GM04503 (cell line): ENCODE measurements at places on chromosomes 11 and 22.
A peak's percentile ranks its signal among the peaks of the same experiment; 100 is the strongest.

- DNase-seq: peak; percentile 27
These were observed 127.9 kb upstream of the CEP126 start for GRCh38 chr11:101786916-101787315.

DNA sequence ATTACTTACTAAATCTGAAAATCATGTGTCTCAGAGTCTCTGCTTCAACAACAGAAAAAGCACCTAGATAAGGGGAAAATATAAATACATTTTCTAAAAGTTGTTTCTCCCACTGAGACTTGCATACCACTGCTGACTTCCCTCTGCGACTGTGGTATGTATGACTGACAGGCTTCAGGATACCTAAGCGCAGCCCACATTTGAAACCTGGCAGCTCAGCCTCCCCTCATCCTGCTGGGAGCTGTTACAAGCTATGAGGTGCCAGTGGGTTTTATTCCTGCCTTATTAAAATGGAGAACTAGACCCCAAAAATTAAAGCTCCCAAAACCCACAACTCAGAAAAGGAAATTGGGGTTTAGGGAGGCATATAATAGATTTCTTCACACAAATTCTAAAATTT lies 133.6 kb downstream of the RAB38 start:
- DNase-seq: no peak

- DNase-seq: peak; percentile 5
These were observed 4.7 kb downstream of the DDIAS start for GRCh38 chr11:82906236-82906635.

DNA sequence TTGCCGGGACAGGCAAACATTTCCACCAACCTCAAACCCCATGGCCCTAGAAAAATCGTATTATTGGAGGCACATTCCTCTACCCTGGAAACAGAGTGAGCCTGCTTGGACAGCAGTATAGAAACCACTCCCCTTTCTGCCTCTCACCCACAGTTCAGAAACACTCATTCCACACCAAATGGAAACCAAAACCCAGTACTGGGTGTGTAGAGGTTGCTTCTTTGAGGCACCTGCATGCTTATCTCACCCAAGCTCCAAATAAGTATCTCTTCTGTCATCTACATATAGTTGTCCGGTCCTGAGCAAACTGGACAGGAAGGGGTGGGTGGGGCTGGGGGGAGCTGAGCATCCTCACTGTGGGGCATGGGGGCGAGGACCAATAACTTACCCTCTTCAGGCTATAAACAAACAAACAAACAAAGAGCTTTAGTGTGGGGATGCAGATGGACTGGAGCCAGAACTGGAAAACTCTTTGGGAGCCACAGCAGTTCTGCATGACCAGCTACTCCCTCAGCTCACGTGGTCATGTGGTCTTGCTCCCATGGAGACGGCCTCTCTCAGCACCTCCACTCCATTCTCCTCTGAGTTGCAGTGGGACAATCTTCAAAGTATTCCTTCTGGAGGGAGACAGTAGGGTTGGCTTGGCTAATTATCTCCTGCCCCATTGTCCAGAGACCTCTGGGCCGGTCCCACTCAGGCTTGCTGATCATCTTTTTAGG lies 1.0 kb upstream of the PLAAT2 start:
- DNase-seq: no peak

- no peak for DNase-seq
These were observed 528 bp downstream of the FIBP start for GRCh38 chr11:65887723-65888162.

DNA sequence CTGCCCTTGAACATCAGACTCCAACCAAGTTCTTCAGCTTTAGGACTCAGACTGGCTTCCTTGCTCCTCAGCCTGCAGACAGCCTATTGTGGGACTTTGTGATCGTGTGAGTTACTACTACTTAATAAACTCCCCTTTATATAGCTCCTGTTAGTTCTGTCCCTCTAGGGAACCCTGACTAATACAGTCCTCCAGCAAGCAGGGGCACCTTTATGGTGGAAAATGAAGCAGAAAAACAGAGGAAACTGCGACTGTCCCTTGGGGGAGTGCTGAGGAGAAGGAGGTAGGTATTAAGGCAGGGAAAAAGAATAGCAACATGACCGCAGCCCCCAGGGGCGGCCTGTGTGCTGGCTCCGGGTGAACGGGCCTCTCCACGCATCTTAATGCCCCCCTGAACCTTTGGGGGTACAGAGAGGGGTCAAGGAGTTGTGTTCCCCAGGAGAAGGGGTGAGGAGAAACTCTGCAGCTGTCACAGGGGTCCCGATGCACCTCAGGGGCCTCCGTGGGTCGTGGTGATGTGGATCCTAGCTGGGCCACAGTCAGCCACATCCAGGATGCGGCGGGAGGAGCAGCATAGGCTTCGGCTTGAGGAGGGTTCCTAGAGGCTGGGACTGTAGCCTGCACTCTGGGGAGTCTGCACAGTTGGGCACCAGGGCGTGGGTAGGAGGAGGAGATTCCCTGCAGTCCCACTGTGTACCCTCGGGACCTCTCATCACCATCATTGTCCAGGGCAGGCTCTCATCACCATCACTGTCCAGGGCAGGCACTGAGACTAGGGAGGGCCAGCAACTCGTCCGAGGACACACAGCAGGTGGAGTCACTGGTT lies 34.3 kb downstream of the SHISAL1 start:
- DNase-seq: no peak

- DNase-seq: no peak
These were observed 57.9 kb downstream of the NF2 start for GRCh38 chr22:29661336-29661735.

DNA sequence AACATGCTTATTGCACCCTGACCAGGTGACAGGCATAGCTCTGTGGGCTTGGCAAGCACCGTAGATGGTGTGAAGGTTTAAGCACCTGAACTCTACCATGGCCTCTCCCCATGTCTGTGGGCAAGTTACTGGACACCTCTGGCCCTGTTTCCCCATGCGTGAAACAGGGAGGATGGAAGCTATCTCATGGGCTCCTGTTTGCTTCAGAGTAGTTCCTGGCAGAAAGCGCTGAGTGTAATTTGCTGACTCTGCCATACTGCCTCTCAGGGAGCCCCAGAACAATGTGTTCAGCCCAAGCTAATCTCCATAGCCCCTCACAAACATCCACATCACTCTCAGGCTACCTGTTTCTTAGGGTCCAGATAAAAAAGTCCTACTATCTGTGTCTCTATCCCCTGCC lies 2.4 kb downstream of the CBX6 start:
- no peak for DNase-seq

DNA sequence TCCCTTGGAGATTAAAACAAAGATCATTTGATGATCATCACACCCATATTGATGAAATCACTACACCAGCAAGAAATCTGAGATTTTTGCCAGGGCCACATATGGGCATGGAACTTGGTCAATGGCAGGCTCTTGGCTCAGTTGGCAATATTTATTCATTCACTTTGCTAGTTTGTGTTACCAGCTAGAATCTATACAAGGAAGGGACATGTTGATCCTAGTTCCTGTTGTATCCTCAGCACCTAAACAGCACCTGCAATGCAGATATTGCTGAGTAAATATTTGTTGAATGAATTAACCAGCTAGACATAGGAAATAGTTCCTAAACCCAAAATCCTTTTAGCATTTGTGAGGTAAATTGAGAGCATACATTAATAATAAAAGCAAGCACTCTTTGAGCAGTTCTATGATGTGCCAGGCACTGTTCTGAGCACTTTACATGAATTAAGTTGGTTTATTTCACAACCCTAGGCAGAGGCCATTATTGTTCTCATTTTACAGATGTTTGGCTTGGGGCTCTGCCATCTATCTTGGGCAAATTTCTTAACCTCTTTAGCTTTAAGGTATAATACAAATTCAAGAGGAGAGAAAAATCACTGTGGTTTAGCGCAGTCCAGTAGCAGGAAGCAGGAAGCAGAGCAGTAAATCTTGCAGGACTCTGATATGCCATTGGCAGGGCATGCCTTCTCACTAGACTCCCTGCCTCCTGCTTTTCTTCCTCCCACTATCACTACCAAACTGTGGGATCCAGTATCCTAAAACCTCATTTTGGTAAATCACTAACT lies 1.6 kb downstream of the TRIM68 start:
- no peak for DNase-seq

DNA sequence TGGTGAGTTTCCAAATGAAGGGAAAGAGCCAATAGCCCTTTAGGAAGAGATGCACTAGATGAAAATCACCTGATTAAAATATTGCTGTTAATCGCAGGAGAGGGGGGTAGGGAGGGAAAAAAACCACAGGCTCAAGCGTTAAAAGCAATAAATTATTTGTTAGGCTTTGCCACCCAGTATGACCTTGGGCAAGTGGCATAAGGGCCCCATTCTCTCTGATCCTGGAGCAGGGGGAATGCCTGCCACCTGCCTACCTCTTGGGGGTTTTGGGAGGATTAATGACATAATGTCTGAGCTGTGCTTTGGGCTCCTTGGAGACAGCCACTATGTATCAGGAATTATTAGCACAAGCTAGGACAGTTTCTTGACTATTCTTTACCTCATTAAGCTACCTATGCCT lies 80.0 kb downstream of the ZNRF3 start:
- no peak for DNase-seq

- no peak for DNase-seq
These were observed 46.9 kb upstream of the CSTF3 start for GRCh38 chr11:33208150-33208549.

GRCh38 chr22:46501701-46502100 lies 35.7 kb downstream of the CELSR1 start:
- no peak for DNase-seq

DNA sequence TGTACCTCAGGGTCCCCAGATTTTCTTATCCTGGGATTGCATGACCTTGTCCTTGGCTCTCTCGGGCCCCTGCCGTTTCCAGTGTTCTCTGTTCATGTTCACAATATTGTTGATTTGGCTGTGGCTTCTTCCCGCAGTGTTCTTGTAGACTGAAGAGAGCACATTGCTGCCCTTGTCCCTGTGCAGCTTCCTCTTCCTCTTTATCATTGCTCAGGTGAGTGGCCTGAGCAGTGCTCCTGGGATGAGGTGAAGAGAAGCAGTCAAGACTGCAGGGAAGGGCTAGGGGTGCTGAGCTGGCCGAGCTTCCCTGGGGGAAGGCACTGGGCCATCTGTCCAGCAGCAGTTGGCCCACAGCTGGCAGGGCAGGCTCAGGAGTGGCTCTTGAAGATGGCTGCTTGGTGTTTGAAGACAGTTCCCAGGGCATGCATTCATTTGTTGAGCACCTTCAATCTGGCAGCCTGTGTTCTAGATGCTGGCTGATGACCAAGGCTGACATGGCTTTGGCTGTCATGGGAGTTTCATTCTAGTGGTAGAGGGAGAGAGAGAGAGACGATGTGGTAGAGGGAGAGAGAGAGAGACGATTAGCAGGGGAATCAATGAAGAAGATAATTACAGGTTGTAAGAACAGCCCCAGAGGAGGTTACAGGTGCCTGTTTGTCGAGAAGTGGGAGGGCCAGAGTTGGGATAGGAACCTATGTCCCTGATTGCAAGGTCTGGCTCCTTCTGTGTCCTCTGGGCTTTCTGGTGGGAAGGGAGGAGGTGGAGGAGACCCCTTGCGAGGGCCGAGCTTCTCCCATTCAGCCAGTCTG lies 17.4 kb downstream of the BMAL1 start:
- DNase-seq: no peak

DNA sequence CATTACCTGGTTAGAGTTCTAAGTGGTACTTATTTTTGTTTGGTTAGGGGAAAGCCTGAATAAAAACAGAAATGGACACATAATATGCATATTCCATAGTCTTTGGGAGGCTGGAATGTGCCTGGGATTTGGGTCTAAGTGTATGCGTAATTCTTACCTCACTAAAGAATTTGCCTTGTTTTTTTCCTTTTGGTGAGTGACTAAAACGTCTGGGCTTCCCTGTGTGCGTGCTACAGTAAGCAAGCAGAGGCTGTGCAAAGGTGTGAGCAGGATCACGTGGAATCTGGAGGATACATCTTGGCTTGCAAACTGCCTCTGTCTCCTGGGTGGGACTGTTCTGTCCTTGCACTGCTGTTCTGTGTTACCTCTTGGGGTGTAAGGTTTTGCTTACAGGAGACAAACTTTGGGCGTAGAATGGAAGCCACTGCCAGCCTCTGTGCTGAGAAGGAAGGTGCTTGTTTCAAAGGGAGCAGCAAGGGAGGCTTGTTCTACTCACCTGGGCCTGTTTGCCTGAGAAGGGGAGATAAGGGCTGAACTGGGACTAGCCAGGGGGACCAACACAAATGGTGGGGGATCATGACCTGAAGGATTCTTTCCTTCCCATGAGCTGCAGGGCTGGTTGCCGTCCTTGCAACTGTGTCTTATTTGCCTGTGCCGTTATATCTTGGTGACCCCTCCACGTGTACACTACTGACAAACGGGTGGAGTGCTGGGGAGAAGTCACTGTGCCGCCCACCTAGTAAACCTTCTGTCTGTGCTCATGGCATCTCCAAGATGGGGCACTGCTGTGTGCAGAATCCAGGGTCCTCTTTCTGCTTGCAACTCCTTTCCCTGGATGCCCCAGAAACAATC lies 4.5 kb downstream of the NEAT1 start:
- peak; percentile 44 for DNase-seq

- DNase-seq: no peak
These were observed 42.6 kb downstream of the SLN start for GRCh38 chr11:107669191-107669740.

GRCh38 chr11:46901156-46901555 lies 17.2 kb downstream of the LRP4 start:
- no peak for DNase-seq

- no peak for DNase-seq
These were observed 49.3 kb downstream of the LRP5 start for GRCh38 chr11:68361702-68362101.

GRCh38 chr11:14237444-14237961 lies 121.5 kb downstream of the RRAS2 start:
- no peak for DNase-seq
